Stimulated activated CD8-positive, alpha-beta memory T cell treated with anti-CD3 and anti-CD28 coated beads, Interleukin-2, amount 100 ng/mL, for 1 hour (primary cell): ENCODE measurements at places on chromosomes 5 and 9.

GRCh38 chr9:124479947-124480620 lies 27.1 kb downstream of the NR5A1 start:
- DNase-seq = no peak

DNA sequence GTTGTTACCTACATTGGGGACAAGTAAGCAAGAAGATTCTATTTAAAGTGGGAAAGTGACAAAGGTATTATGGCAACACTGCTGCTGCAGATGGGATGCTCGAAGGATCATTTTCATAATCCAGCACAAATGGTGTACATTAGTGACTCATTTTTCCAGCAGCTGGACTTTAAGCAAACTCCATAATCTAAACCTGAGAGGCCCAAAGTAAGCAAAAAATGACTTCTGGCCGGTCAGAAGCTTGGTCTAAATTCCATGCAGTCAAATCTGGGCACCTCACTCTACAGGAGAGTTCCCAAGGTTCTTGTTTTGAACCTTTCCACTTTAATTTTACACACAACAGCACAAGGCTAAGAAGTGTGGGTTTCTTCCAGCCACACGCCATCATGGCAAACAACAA lies 43.6 kb upstream of the TRAF1 start:
- no peak for DNase-seq

- no peak for DNase-seq
Observed at GRCh38 chr9:96293498-96294158, 8.3 kb downstream of the HSD17B3 start.

DNA sequence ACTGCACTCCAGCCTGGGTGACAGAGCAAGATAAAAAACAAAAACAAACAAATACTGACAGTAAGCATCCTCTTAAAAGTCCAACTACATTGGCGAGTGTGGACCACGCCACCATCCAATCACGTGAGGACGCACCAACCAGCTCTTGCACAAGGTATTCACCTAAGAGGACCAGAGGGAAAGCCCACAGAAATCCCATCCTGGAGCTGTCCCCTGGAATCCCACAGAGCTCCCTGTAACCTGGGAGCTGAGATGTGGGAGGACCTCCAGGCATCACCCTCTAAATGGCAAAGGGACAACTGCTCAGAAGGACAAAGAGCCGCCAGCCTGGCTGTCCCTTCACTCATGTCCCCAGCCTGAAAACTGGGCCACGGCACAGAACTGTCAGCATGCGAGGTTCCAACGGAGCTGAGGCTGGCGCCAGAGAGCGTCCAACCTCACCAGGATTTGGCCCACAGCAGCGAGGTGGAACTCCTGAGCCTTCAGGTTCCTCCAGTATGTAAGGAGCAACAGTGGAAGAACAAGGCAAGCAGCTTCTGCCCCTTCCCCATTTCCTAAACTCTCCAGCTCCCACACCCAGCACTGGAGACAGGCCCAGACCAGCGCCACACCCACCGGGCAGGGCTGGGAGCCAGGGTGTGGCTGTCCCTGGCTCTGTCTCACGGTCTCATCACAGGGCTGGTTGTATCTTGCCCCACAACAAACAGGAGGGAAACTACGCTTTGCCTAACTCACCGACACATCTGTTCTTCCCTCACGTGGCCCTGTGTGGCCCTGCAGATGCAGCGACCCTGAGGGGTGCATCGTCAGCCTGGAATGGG lies 15.2 kb downstream of the IPPK start:
- no peak for DNase-seq

GRCh38 chr9:137247916-137248175 lies 3.2 kb upstream of the STPG3 start:
- DNase-seq = no peak

GRCh38 chr5:108025957-108026356 lies 355.2 kb upstream of the EFNA5 start:
- no peak for DNase-seq

GRCh38 chr9:35350212-35350611 lies 139.7 kb upstream of the RUSC2 start:
- no peak for DNase-seq

DNA sequence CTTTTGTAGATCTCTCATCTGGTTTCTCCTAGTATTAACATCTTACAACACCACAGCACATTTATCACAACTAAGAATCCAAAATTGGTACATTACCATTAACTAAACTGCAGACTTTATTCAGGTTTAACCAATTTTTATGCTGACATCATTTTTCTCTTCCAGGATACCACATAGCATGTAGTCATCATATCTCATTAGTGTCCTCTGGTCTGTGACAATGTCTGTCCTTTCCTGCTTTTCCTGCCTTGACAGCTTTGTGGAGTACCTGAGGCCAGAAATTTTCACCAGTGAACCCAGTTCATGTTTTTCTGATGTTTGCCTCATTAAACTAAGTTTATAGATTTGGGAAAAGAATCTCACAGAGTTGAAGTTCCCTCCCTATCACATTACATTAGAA lies 294.7 kb upstream of the TNC start:
- DNase-seq = no peak
